ENCODE measurements at places on chromosomes 3 and 15.

GRCh38 chr3:188780193-188781147 is 391.3 kb upstream of the TPRG1 start:
- DNase-seq: no peak

- DNase-seq: no peak
These were observed 215.9 kb downstream of the GAP43 start for GRCh38 chr3:115839246-115839645.

GRCh38 chr3:101518421-101518871 is 5.4 kb upstream of the SENP7 start:
- peak; percentile 54 for DNase-seq

DNA sequence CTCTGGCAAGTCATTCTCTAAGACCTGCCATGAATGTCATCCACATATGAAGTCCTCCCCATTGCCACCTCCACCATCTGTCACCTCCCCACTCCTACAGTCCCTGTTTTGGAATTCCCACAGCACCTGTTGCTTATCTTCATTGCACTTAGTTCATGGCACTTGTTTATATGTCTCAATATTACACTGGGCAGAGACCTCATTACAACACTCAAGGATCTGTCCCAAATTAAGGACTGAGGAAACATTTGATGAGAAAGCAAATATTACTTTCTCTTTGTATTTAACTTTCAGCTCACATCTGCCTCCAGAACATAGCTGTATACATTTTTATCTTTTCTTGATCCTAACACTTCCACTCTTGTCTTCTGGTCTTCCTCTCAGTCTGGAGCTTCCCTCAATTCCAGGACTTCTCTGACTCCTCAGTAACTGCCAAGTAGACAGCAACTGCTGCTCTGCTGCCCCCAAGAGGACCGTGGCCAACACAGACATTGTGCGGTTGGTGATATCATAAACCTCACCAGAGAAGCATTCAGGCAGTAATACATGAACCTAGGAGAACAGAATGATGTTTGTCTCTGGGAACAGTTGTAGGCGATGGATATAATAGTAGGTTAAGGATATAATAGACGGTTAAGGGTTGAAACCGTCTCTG is 45.0 kb upstream of the FGF12 start:
- DNase-seq: no peak

- no peak for DNase-seq
These were observed 14.7 kb downstream of the SHOX2 start for GRCh38 chr3:158091531-158091930.

- no peak for DNase-seq
These were observed 4.3 kb downstream of the RLBP1 start for GRCh38 chr15:89217031-89217430.

GRCh38 chr3:192005989-192006388 is 545.0 kb downstream of the PYDC2 start:
- no peak for DNase-seq

DNA sequence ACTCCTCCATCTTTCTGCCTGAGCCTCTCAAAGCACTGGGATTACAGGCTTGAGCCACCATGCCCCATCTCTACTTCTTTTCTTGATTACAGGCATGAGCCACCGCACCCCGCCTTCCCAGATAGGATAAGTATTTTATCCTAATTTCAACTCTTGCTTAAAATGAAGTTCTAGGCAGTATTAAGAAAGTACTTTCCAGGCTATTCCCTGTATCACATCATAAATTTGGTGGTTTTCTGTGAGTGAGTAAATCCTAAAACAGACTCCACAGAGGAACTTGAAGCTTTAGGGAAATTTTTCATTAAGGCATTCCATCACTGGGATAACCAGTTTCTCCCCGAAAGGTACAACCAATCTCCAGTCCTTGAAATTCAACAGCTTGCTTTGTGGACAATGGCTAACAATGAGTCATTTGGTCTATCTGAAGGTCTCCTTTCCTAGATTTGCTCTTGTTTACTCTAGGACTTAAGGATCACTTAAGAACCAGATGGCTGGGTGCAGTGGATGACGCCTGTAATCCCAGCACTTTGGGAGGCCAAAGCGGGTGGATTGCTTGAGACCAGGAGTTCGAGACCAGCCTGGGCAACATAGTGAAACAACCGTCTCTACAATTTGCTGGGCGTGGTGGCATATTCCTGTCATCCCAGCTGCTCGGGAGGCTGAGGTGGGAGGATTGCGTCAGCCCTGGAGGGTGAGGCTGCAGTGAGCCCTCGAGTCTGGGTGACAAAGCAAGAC is 49.7 kb upstream of the SKIL start:
- no peak for DNase-seq

GRCh38 chr3:179898024-179898423 is 138.7 kb downstream of the PEX5L start:
- peak; percentile 9 for DNase-seq

DNA sequence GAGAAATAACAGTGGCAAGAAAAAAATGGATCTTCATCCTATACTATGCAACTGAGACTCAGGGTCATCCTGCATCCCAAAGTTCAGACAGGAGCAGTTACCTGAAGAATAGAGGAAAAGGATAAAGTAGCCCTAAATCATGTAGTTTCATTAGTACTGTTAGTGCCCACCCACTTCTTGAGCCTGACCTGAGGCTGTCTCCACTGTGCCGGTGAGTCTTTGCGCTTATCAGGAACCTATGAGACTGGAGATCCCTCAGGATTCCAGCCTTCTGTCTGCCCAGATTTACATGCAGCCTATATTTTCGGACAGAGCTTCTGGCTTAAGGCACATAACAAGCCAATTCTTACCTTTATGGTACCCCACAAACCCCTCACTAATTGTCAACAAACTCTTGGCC is 791.6 kb downstream of the ROBO1 start:
- DNase-seq: no peak

- no peak for DNase-seq
These were observed 111.7 kb upstream of the OSTN start for GRCh38 chr3:191087391-191087790.

- no peak for DNase-seq
These were observed 31.6 kb downstream of the DNAJB8 start for GRCh38 chr3:128435058-128435457.

DNA sequence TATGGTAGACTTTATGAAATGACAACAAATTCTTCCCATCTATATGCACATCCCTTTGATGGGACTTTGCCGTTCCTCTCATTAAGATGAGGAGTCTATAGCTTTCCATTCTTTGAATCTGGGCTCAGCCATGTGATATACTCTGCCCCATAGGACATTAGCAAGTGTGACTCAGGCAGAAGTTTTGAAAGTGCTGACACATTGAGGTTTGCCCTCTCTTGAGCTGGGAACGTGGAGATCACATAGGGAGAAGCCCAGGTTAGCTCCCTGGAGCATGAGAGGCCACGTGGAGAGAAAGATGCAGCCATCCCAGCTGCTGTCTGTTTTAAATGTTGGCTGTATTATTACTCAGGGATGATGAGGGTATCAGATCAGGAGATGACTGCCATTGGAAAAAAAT is 67.7 kb upstream of the OXTR start:
- DNase-seq: no peak

- peak; percentile 66 for DNase-seq
These were observed 5.7 kb downstream of the EIF4G1 start for GRCh38 chr3:184320104-184320445.

DNA sequence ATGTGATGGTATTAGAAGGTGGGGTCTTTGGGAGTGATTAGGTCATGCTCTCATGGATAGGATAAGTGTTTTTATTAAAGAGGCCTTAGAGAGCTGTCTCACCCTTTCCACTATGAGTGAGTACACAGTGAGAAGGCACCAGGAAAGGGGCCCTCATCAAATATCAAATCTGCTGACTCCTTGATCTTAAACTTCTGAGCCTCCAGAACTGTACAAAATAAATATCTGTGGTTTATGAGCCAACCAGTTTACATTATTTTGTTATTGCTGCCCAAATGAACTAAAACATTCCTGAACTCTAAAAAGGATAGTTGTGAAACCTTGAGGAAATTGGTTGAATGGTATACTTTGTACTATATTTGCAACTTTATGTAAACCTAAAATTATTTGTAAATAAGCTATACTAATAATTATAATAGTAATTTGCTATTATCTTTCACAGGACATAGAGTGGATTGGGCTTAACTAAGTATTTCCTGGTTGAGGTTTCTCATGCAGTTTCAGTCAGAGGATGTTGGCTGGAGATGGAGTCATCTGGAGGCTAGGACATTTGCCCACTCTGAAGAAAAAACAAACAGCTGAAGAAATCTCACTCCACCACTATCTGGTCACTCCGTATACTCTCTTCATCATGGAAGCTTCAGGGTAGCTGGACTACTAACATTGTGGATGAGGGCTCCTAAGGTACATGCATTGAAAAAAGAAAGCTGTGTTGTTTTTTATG is 1068.6 kb upstream of the CADM2 start:
- no peak for DNase-seq

- no peak for DNase-seq
These were observed 906.0 kb upstream of the ALCAM start for GRCh38 chr3:104460477-104461406.

GRCh38 chr15:46322753-46323152 is 687.9 kb downstream of the SQOR start:
- no peak for DNase-seq

GRCh38 chr15:40006646-40007045 is 32.3 kb downstream of the SRP14 start:
- no peak for DNase-seq

- DNase-seq: no peak
These were observed 46.0 kb downstream of the PPCDC start for GRCh38 chr15:75069301-75069925.

GRCh38 chr15:42133356-42133755 is 23.1 kb downstream of the PLA2G4F start:
- DNase-seq: no peak

DNA sequence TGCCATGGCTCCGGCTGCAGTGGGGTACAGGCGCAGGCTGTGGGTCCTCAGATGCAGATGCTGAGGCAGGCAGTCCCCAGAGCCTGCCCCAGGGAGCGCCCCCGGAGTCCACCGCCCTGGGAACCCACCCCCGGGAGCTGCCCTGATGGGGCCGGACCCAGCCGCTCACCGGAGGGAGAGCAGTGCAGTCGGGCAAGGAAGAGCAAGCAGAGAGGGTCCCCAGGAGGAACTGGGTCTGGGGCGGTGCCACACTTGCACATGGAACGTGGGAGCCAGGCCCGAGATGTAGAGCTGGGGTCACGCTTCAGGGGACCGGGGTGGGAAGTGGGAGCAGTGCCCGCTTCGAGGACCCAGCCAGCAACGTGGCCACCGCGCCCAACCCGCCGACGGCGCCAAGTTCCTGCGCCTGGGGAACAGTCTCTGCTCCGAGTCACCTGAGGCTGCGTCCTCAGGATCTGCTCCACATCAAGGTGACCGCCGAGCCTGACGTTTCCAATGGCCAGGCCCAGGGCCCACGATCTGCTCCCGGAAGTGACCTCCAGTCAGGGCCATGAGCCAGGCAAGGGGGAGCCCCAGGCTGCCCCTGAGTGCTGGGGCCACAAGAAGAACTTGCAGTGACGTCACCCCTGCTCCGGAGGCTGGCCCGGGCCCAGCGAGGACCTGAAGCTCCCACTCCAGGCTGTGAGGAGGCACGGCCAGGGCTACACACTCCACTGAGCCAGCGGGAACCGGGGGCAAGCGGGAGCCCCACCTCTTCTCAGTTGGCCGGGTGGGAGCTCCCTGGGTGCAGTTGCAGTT is 27.0 kb upstream of the TFG start:
- no peak for DNase-seq

DNA sequence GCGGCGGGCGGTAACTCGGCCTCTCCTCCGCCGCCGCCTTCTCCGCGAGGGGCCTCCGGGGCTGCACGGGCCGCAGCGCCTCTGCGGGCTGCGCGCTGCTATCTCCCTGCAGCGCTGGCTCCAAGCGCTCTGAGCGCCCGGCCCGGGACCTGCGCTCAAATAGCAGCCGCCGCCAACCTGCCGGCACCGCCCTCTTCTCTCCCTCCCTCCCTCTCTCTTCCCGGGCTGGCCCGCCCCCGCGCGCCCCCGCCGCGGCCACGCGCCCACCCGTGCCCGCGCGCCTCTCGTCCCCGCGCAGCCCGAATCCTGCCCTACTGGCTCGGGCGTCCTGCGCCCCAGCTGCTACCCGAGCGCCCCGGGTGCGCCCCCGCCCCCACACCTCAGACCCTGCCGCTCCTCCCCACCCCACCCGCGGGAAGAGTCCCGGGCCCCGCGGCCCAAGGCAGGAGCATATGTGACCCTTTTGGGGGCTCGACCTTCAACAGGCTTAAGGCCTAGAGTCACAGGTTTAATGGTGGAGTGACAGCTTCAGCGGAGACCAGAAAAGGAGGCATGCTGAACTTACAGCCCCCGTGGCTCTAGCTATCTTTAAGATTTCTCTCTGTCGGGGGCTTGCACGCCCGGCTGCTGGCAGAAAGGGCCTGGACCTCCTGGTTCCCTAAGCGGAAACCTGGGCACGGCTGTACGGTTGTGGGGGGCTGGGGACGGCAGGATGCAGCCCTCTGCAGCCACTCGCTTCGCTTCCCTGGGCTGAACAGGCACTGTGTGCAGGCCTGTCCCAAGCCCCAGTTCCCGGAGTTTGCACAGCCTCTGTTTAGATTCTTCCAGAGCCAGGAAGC is at the start of gene CACNA2D2:
Gene CACNA2D2, minus strand, starts transcription at position 131 of the 839 bp plus-strand sequence. CDS start 211 bp downstream, outside the sequence.
- DNase-seq: peak; percentile 46

- DNase-seq: no peak
These were observed 27.5 kb downstream of the AQP9 start for GRCh38 chr15:58165661-58166060.

- peak; percentile 43 for DNase-seq
These were observed 31.7 kb downstream of the SPINK8 start for GRCh38 chr3:48301800-48302166.

- no peak for DNase-seq
These were observed 18.8 kb upstream of the FAM81A start for GRCh38 chr15:59419170-59419569.

DNA sequence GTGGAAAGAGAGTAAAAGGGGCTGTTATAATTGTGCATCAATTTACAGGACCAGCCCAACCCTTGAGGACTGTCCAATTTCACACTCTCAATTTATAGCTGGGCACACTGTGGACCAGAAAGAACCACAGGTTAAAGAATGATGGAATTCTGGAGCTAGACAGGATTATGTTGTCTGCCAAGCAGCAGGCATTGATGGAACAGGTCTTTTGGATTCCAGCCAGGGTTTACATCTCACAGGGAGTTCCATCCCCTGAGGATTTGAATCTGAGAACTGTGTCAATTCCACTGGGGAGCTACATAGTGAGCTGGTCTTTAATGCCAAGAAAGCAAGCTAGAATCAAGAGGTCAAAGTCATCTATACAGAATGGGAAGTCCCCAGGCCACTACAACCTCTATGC is 389.5 kb upstream of the WNT5A start:
- no peak for DNase-seq

All from activated CD4-positive, alpha-beta T cell treated with anti-CD3 and anti-CD28 coated beads, Interleukin-2, amount 50 U/mL, for 48 hours (primary cell).